Coronary artery (tissue), 2 donors: ENCODE measurements at places on chromosomes 1 and 21.

DNA sequence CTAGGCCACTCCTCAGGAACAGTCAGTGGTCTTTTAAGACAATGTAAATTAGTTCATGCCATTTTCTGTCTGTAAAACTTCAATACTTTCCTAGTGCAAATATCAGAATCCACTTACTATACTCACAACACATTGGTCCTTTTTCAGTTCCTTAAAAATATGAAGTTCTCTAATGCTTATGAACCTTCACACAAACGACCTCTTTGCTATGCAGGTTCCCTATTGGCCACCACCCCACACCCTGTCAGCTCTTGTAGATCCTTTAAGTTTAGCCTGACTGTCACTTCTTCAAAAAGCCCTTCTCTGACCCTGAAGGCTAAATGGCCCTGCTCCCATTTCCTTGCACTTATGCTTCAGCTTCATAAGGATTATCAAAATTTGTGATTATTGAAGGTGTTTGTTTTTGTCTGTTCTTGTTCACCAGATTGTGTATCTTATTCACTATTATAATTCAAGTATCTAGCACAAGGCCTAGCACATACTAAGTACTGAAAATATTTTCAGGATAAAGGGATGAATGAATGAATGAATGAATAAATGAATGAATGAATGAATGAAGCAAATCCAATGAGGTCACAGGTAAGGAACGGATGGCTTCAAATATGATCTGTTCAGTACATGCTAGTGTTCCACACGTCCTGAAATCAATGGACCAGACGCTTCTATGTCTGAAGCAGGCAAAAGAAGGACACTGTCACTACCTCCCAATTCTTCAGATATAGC is 373.9 kb downstream of the VAV3 start:
- DNase-seq, result no peak

GRCh38 chr1:26913754-26914619 is at the start of gene NR0B2:
TSS of gene NR0B2 (minus strand) at chr1:26913975. CDS start at chr1:26913940, 35 bp downstream.
- no peak for DNase-seq

- no peak for DNase-seq
Measured at GRCh38 chr1:53458634-53459033, 565 bp upstream of the DMRTB1 start.

GRCh38 chr1:192980856-192981255 is 78.3 kb downstream of the UCHL5 start:
- no peak for DNase-seq

DNA sequence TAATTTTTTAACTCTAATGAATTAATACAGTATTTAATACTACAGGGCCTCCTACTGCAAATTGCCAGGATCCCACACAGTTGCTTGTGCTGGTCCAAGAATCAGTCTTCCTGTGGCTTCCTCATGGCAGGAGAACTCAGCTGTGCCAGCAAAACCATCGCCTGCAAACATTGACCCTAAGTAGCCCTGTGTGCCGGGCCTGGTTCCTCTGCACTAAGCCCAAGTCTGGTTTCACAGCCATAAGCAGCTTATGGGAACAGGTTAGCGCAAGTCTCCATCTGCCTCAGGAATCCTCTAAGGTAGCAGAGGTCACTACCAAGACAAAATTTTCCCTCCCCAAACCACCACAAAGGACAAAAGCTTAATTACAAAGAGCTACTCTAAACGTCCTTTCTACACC is 216.6 kb downstream of the PLA2G4A start:
- no peak for DNase-seq

- no peak for DNase-seq
Measured at GRCh38 chr1:58932859-58933598, 149.2 kb upstream of the JUN start.

GRCh38 chr1:9654051-9654833 is 2.7 kb downstream of the PIK3CD start:
- no peak for DNase-seq

DNA sequence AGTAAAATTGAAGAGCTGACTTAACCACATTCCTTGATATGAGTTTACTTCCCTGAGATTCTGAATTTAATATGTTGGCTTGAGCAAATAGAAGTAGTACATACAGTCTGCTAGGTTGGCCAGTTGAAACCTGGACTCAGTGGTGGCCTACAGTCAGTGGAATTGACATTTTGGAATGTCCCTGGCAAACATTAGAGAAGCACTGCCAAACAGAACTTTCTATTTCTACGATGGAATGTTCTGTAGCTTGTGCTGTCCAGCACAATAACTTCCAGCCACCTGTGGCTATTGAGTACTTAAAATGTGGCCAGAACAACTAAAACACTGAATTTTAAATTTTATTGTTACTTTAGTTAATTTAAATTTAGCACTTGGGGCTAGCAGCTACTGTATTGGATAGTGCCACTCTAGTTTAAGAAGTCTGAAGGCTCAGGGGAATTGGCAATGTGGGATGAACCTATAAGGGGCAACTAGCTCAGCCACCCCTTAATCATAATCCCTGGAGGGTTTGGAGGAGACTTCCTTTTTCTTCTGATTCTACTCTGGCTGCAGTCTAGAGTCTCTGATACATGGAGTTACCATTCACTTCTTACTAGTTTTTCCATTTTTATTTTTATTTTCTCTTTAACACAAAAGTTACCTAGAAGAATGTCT is 10.3 kb upstream of the TEDDM1 start:
- DNase-seq, result no peak

- DNase-seq, result no peak
Measured at GRCh38 chr1:100213141-100213540, 35.1 kb upstream of the LRRC39 start.

- DNase-seq, result no peak
Measured at GRCh38 chr1:211474451-211474850, 17.5 kb downstream of the RD3 start.

DNA sequence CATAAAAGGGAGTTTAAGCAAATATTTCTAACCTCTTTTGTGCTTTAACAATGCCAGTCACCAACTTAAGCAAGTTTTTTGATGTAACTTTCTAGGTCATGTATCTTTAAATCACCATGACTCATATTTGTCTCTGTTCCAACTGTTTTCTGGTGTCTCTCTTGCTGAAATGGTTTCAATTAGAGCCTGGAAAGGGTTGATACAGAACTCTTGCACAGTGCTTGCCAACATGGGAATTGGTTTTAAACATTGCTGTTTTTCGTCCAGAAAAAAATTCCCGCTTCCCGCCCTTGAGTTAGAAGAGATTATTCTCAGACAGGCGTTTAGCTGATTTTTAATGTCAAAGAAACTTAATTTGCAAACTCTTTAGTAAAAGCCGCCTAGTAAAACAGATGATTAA is 46.4 kb upstream of the SLC22A15 start:
- DNase-seq, result no peak

DNA sequence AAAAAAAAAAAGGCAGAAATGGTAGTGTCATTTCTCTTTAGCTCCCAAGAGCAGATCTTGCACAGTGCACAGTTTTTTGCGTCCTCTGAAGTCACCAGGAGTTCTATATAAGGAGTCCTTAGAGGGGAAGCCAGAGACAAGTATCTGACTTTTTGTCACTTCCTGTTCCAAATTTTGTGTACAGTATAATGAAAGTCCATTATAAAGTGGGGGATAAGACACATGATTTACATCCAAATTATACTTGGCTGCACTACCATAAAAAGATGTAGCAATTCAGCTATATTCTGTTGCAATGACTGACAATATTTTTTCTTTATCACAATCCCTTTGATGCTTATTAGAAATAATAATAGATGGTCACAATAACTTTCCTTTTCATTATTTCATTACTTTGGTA is 1276.9 kb upstream of the ADGRL2 start:
- no peak for DNase-seq

DNA sequence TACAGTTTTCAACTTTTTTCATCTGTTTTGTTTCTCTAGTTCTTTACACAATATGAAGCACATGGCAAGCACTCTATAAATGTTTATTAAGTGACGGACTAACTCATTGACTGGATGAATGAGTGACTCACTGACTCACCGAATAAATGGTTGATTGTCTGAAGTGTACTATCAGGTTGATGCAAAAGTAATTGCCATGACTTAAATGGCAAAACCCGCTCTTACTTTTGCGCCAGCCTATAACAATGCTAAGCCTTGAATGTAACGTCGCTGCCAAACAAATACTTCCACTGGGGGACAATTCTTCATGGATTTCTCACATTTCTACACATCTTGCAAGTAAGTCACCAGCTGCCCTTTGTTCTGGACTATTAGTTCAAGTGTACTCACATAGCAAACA is 109.0 kb upstream of the KCTD3 start:
- no peak for DNase-seq

DNA sequence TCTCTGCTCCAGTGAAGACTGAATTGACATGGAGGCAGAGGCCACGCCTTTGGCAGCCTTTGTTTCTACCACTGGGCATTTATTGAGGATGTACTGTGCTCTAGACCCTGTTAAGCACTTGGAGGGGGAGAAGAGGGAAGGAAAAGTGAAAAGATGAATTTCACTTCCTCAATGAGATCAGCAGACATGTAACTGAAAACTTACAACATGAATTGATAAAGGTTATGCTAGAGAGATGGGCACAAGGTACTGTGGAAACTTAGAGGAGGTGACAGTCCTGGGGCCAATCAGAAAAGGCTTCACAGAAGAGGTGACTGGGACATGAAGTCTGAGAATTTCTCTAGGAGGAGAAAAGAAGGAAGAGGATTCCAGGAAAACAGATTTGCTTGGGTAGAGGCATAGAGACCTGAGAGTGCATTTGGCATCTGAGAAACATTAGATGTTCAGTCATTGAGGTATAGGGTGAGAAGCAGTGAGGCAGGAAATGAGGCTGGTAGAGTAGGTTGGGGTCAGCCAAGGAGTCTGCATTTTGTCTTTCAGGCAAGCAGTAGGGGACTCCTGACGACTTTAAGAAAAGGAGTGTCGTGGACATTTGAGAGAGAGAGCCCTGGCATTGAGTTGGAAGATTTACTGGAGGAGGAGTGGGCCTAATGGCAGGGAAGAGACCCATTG is 113.0 kb downstream of the SYT2 start:
- DNase-seq, result no peak

- peak; percentile 97 for DNase-seq
Measured at GRCh38 chr1:8004803-8005573, 21.1 kb downstream of the ERRFI1 start.

GRCh38 chr1:150696590-150696989 is 364 bp downstream of the GOLPH3L start:
- no peak for DNase-seq

GRCh38 chr21:25934771-25935224 is 200.0 kb downstream of the GABPA start:
- DNase-seq, result peak; percentile 82

DNA sequence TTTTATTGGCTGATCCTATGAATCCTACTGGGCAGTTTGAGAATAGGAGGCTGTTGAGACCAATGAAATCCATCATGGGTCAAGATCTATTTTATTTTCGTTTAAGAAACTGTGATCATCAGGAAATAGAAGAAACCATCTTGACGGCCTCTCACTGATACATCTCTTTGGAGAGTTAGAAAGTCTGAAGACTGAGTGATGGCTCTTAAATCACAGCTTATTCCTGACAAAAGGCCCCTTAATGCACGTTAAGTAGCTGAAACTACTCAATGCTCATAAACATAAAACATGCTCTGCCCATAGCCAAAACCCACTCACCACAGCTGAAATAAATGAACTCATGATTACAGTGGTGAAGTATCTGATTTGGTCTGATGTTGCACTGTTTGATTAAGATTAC is 784.5 kb upstream of the NEGR1 start:
- no peak for DNase-seq

- peak; percentile 46 for DNase-seq
Measured at GRCh38 chr1:226617109-226617508, 68.5 kb downstream of the STUM start.

DNA sequence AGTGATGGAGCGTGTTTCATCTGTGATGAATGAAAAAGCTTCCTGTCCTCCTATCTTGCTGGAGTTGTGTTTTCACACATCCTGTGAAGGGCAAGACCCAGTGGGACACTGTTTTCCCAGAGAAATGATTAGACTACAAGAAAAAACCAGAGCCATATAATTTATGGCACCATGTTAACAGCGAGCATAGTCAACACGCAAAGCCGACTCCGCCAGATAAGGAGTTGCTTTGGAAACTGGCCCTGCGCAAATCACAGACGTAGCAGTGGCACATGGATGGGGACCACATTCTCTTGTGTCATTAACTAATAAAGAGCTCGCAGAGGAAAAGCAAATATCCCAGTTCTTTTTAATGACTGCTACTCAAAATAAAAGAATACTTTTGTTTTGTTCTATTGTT is 471.2 kb upstream of the RUNX1 start:
- no peak for DNase-seq

- DNase-seq, result no peak
Measured at GRCh38 chr1:85578321-85579295, 2.0 kb upstream of the CCN1 start.

DNA sequence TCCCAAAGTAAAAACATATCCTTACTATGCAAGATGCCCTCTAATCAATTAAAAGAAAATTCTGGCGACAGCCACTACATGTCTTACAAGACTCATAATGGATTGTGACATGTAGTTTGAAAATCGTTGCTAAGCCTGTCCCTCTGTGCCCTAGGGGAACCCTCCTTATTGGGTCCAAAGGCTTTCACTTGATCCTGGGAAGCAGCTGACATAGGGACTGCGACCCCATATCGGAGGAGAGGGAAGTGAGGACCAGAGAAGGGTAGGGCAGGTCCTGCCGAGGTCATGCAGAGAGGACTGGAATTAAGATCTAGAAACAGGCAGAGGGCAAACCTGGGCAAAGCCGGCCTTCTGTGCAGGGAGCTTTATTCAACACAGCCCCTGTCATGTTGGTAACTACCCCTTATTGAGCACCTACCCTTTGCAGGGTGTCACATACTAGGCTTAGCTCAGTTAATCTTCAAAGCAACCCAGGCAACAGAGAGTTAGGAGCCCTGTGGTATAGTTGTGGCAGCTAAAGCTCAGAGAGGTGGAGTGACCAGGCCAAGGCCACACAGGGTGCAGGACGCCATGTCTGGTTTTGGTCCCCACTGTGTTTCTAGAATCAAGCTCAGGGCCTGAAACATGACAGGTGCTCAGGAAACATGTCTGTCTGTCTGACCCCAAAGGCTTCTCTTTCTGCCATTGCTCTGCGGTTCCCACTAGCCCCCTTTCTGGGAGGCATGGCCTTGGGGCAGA is 18.4 kb upstream of the IFNLR1 start:
- DNase-seq, result no peak

DNA sequence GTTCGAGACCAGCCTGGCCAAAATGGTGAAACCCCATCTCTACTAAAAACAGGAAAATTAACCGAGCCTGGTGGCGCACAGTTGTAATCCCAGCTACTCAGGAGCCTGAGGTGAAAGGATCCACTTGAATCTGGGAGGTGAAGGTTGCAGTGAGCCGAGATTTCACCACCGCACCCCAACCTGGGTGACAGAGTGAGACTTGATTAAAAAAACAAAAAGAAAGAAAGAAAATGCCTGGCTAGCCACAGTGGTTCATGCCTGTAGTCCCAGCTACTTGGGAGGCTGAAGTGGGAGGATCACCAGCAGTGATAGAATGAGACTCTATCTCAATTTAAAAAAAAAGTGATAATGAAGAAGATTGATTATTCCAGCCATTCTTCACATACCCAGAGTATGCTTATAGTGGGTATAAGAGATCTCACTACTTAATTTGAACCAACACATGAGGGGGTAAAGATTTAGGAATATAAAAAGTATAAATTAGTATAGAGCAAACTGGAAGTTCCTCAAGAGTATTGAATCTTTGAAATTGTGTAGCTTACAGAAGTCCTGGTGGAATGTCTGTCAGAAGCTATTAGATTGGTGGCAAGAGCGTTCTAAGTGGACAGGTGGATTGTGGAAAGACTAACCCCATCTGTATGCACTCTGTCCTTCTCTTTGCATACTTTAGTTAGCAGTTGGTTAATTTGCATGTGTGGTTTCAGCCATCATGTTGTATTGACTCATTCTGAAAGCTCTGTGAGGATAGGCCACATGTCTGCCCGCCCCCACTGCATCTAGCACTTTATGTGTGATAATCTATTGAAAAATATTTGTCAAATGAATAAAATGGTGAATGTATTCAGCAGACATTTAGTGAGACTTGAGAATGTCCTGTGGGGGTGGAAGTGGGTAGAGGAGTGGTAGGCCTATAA is 25.0 kb downstream of the RLF start:
- no peak for DNase-seq
